ENCODE measurements at places on chromosomes 1 and 21.
A peak's percentile ranks its signal among the peaks of the same experiment; 100 is the strongest.

- DNase-seq: peak; percentile 66
Measured at GRCh38 chr1:183331091-183331742, 87.0 kb downstream of the NMNAT2 start.

DNA sequence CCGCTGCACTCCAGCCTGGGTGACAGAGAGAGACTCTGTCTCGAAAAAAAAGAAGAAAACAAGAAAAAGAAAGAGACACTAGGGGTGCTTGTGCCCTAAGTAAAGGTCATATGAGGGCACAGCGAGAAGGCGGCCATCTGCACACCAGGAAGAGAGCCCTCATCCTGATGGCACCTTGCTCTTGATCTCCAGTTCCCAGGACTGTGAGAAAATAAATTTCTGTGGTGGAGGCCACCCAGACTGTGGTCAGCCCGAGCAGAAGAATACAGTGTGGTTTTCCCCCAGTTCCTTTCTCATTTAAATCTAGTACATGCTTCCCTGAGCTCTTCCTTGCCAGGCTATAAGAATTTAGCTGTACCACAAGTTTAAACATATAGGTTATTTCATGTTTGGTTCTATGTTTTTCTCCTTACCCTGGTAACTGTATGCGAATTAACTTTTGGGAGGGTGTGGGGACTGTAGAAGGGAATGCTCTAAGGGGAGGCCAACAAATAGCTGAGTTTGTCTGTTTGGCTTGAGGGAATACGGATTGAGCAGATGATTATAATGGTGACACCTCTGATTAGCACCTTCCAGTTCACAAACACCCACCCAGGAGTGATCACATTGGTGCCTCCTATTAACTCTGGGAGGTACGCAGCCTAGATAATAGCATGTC lies 119.6 kb upstream of the ERRFI1 start:
- DNase-seq: no peak

- no peak for DNase-seq
Measured at GRCh38 chr1:154556422-154556821, 2.0 kb downstream of the UBE2Q1 start.

GRCh38 chr1:58718435-58718834 lies 18.6 kb upstream of the MYSM1 start:
- peak; percentile 82 for DNase-seq

GRCh38 chr1:30745156-30745833 lies 12.3 kb downstream of the LAPTM5 start:
- DNase-seq: no peak

- DNase-seq: no peak
Measured at GRCh38 chr21:26756491-26757159, 88.6 kb downstream of the ADAMTS1 start.

DNA sequence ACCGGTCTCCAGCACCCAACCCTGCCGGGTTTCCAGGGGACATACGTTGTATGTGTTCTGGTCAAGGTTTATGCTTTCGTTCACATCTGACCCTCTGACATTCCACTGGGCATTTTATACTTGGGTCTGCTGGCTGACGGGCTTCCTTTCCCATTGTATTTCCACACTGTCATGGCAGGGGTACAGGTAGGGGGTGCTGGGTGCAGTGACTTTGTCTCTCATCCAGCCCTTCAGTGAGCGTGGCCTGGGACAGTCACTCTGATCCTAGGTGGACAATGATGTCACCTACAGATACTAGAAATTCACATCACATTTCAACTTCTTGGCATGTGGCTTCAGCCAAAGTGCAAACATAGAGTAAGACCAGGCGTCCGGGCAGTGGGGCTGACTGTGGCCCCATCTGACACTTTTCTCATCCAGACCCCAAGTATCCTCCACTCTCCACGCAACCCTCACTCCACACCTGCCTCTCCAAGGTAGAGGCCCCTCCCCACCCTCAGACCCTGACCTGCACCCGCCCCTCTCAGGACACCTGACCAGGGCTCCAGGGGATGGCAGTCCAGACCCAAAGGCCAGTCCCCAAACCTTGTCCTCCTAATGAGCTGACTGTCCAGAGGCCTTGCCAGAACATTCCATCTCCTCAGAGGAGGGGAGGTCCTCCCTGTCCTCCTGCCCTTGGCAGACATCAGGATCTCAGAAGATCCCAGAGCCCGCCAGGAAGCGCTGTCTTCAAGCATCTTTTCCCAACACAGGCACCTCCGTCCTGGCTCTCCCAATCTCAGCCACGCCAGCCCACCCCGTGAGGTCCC lies 743 bp upstream of the KRTAP10-10 start:
- DNase-seq: no peak

GRCh38 chr1:208078752-208079151 lies 165.4 kb downstream of the PLXNA2 start:
- DNase-seq: no peak

DNA sequence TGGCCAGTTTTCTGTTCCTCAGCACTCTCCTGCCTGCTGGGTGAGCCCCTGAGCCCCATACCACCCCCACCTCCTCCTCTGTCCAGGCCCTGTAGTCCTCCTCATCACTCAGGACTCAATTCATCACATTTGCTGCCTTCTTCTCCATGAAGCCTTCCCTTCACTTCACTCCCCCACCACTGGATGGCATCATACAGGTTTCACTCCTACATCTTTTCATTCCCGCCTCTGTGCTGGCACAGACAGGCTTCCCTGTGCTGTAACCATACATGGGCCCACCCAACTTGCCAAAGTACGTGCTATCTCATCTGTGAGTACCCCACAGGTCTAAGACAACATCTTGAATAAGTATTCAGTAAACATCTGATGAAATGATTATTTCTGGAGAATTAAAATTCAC lies 56.9 kb downstream of the SLC45A1 start:
- DNase-seq: no peak

DNA sequence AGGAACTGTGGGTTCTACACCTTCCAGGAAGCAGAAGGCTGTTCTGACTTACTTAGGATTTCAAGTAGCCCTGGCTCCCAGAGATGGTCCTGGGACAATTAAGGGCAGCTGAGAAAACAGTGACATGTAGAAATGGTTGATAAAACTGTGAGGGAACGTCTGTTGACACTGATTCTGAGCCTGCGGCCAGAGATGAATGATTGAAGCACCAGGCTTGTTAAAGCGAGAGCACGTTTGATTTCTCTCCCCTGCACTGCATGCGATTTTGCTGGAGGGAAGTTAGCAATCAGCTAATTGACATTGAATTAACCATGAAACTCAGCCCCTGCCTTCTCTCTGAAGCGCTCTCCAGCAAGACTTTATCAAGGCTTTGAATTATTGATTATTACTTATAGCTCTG lies 29.9 kb upstream of the POU3F1 start:
- DNase-seq: no peak

DNA sequence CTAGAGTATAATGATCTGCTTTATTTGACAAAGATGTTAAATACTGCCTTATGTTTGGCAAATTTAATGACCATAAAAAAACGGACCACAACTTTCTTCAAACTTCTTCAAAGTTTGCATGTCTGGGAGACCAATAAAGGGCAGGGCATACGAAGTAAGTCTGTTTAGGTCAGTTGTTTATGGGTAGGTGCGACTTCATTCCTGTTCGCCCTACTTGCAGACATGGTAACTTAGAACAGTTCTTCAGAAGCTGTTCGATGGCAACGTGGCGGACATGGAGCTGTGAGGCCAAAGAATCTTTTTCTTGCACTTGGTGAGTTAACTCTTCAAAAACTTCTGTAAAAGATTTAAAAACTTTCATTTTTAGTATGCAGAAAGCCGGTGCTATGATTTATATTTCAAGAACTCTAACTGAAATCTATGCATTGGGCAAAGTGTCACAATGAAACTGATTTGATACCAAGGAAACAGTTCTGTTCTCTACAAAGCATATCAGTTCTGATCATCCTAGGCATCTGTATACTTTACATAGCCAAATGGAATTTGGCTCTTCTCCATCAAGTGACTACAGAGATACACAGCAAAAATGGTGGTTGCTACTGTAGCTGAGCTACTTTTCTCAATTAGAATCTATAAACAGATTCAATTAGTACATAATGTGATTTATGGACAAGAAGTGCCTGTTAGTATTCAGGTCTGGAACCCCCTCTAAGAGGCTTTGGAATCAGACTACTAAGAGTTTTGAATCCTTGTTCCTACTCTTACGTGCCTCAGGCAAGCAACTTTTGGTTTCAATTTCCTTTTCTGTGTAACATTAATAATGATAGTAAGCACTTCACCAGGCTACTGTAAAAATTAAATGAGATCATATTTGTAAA lies 25.7 kb downstream of the C21orf91 start:
- no peak for DNase-seq

- DNase-seq: no peak
Measured at GRCh38 chr1:29880556-29880955, 644.2 kb downstream of the PTPRU start.

GRCh38 chr1:47534436-47534835 lies 96.6 kb downstream of the FOXD2 start:
- peak; percentile 5 for DNase-seq

DNA sequence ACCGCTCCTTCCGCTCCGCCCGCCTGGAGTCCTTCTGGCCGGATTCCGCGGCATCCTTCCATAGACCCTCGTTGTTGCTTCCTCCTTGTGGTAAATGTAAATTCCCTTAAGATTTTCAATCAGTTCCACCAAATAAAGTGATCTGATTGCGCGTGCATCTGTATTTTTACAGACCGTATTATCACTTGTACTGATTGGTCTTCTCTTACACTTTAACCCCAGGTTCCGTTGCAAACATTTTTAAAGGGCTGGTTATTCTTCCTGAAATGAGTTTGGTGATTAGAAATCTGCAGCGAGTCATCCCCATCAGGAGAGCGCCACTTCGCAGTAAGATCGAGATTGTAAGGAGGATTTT lies 483 bp downstream of the YBEY start:
- no peak for DNase-seq

GRCh38 chr1:235866913-235867845 lies 473 bp upstream of the LYST start:
- DNase-seq: peak; percentile 97

- DNase-seq: no peak
Measured at GRCh38 chr1:11284784-11285183, 11.8 kb downstream of the UBIAD1 start.

- DNase-seq: no peak
Measured at GRCh38 chr1:169053196-169053595, 53.3 kb upstream of the ATP1B1 start.

DNA sequence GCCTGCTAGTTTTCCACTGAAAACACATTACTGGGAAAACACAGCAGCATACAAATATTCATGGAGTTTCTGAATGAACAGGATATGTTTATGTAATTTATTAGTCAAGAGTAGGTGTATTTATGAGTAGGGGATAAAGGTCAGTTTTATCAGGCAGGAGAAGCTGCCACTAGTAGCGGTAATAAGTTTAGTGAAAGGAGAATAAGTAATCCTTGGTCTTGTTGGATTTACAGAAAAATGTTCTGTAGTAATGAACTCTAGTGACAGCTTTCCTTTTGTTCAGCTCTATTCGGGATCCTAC lies 1.2 kb downstream of the MAST2 start:
- peak; percentile 5 for DNase-seq

DNA sequence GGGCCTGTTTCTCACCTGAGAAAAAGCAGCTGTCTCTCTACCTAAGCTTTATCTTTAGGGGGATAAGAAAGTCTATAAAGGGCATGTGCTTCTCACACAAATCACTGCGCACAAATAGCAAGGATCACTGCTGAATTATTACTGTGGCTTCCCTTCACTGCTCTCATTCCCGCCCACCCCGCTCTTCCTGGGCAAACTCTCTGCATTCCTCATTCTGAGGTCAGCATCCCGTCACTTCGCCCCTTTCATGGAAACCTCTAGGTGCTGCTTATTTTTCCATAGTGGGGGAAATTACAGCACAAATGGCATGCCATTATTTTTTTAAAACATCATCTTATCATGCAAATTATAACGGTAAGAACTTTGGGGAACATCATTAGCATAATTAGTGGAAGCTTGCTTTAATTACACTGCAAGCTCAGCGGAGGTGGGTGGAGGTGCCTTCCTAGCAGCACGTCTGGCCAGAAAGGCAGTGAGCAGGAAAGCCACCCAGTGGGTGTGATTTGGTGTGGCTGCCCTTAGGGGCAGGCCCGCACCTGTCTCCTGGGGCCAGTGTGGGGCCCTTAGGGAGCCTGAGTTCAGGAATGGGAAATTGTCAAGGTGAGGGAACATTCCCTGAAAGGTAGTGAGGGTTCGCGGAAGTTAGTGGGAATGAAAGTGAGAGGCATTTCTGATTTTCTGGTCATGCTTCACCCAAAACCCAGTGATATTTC lies 105.9 kb downstream of the LAMC2 start:
- DNase-seq: peak; percentile 84

DNA sequence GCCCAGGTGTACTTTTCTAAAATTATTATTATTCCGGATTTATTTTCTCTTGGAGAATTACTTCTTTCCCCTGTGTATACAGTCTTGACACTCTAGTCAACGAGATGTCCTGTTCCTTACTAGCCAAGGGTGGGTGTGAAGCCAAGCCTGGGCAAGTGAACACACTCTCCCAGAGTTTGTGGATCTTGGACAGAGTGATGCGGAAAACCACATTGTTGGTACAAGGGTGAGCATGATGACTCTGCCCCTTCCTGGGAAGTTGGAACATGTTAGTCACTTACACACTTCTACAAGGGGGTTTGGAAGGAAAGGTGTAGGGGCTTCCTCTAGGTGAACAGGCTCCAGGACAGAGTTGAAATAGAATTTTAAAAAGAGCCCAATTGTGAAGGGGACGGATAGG lies 20.0 kb upstream of the RD3 start:
- no peak for DNase-seq

GRCh38 chr1:200866521-200866920 lies 6.3 kb upstream of the GPR25 start:
- DNase-seq: no peak

DNA sequence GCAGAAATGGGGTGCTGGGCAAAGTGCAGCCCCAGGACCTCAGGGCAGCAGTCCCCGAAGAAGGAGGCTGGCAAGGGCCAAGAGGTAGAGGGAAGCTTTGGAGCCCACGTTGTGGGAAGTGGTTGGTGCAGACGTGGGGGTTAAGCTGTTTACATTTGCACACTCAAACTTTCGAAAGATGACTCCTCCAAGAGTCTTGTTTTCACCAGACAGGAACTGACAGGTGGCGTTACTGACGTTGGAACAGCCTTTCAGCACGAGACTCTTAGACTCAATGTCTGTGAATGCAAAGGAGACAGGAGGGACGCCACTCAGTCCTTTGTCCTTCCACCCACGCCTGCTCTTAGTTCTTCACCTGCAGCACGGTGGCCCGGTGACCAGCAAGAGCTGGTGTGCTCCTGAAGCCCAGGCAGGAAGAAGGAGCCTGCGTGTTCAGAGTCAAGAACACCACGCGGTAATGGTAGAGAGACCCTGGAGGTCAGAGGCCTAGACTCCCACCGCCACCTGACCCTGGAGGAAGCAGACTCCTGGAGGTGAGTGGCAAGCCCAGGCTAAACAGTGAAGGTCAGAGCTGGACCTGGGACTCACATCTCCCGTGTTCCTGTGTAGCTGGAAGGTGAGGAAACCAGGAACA lies 15.9 kb downstream of the LYPD8 start:
- no peak for DNase-seq

GRCh38 chr1:46372431-46372830 lies 21.7 kb upstream of the FAAH start:
- DNase-seq: no peak

DNA sequence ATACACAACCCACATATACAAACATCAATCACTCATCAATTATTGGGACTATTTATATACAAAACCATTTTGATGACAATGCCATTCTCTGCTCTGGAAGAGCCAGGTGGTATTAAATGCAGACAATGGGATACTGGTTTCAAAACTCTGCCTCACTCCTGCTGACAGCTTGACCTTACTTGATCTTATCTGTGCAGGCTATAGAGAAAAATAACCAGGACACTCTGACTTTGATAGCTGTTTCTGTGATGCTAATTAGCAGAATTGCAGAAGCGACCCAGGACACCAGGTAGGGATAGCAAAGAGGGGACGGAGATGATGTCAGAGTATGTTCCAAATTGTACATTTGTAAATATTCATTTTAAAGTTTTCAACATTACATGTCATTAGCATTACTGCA lies 89.5 kb downstream of the OLFM3 start:
- no peak for DNase-seq

Data from umbilical cord (tissue), 2 donors.